Nephron progenitor cell (in vitro differentiated cells): ENCODE measurements at places on chromosomes 11 and 22.

DNA sequence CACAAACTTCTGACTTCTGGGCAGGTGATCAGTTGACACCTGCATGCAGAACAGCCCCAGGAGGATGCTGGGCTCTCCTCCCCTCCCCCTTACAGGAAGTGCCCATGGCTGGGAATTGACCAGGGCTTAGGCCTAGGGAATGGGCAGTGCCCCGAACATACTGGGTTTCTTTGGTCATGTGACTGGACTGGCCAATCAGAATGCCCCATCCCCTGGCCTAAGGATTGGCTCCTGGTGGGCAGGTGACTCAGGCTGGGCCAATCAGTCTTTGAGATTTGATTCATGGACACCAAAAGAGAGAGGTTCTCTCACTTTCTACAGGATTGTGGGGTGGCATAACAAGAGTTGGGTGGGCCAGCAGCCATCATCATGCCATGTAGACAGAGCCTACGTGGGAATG is 37.1 kb downstream of the MCM5 start:
- DNase-seq = no peak

DNA sequence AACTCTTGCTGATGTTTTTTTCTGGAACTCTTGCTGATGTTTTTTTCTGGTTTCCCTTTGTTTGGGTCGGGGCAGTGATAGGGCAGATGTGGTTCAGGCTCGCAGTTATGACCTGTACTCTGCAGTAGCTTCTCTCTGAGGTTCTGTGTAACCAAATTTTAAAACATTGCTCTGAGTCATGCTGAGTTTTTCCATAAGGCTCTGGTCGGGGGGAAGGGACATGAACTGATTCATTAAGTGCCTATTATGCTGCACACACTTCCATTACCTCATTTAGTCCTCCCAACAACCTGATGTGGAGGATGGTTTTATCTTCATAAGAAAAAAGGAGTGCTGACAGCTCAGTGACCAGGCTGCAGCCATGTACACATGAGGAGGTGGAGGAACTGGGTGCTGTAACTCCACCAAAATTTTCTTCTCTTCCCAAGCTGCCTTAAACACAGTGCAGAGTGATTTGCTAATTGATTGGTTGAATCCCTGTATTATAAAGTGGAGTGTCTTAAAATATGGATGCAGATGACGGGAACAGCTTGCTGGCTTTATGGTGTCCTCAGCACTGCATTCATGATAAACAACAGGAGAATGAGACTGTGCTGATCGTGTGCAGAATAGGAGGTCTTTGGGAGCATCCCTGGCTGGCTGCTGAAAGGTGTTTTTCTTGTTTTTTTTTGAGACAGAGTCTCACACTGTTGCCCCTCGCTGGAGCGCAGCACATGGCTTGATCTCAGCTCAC is 19.1 kb downstream of the TNRC6B start:
- no peak for DNase-seq

GRCh38 chr11:42709216-42709615 is 602.6 kb upstream of the API5 start:
- no peak for DNase-seq

DNA sequence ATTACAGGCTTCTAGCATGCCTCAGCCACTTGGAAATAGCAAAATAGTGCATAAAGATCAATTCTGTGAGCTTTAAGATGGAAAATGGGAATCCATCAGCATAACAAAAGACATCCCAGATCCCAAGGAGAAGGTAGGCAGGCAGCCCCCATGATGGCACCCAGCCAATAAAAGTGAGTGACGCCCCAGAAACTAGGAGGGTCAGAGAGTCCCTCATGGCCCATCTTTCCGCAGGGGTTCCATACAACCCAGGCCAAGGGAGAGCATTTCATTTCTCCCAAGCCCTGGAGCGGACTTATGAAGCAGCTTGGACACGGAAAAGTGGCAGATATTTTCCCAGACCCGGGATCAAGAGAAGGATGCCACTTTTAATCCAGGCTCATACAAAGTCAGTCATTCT is 93.3 kb downstream of the ZC3H12C start:
- no peak for DNase-seq

GRCh38 chr11:57547854-57548377 is 10.5 kb downstream of the SMTNL1 start:
- no peak for DNase-seq

- no peak for DNase-seq
These were observed 63.0 kb upstream of the TTLL12 start for GRCh38 chr22:43249789-43250471.

DNA sequence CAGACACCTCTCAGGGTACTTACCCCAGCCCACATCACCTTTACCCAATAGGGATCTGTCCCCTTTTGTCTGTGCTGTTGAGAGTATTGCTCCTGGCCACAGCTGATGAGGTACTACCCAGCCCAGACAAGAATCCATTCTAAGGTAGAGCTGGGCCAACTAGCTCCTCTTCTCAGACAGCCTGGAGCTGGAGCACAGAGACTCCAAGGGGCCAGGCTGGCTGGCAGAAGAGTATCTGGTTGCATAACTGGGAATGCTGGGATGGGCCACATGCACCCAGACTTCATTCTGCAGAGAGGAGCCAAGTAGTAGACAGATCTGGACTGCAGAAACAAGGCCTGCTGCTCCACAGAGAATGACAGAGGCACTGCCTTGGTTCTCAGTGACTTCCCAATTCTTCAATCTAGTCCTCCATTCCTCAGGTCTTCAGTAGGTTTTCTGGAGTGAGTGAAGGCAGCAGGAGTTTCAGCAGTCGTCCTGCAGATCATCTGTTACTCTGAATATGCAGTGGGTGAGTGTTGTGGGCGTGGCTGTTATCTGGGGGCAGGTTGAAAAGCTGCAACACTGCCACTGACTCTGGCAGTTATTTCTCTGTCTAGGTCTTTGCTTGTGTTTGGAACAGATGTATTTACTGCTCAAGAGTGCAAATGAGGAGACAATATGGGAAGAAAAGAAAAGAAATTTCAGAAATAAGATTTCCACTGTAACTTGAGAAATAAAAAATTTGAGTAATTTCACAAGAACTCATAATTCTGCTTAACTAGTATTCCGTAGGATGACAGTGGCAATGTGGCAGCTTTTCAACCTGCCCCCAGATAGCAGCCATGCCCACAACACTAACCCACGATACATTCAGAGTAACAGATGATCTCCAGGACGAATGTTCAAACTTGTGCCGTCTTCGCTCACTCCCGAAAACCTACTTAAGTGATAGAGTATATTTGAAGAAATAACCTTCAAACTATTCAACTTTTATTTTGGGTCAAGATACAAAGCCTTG is 34.9 kb downstream of the MAPK1 start:
- no peak for DNase-seq

DNA sequence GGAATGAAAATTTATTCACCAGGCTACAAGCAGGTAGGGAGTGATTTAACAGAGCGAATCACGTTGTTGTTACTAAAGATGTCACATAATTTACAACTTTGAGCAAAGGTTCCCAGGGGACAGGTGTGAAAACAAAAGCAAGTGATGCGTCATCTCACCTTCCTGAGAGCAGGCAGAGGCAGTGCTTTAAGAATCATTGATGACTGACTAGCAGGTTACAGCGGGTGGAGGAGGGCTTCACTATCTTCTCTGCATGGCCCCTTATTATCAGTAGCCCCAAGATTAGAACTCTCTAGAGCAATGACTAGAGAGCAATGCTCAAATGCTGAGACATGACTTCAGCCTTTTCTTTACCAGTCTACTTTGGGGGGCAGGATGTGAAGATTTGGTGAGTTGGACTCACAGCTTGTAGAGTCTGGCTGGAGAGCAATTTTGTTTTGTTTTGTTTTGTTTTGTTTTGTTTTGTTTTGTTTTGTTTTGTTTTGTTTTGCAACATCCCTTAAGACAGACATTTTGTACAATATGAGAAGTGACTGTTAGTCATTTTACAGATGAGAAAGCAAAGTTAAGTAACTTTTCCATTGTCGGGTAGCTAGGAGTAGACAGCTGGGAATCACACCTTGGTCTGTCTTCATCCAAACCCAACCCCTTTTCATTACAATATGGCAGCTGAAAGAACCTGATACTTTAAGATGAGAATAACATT is 84.8 kb downstream of the SLC1A2 start:
- no peak for DNase-seq

- peak; percentile 35 for DNase-seq
These were observed 6.6 kb downstream of the PAX6 start for GRCh38 chr11:31804312-31805036.

- DNase-seq = peak; percentile 41
These were observed 60.5 kb downstream of the OSBP2 start for GRCh38 chr22:30754971-30755758.

GRCh38 chr11:77144196-77144856 is 16.3 kb downstream of the MYO7A start:
- DNase-seq = no peak

DNA sequence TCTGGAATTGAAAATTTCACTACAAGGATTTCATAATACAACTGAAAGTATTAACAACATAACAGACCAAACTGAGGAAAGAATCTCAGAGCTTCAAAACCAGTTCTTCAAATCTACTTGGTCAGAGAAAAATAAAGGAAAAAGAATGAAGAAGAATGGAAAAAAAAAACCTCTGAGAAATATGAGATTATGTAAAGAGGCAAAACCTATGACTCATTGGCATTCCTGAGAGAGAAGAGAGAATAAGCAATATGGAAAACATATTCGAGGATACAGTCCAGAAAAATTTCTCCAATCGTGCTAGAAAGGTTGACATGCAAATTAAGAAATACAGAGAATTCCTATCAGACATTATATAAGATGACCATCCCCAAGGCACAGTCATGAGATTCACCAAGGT is 23.4 kb upstream of the GPR83 start:
- no peak for DNase-seq

DNA sequence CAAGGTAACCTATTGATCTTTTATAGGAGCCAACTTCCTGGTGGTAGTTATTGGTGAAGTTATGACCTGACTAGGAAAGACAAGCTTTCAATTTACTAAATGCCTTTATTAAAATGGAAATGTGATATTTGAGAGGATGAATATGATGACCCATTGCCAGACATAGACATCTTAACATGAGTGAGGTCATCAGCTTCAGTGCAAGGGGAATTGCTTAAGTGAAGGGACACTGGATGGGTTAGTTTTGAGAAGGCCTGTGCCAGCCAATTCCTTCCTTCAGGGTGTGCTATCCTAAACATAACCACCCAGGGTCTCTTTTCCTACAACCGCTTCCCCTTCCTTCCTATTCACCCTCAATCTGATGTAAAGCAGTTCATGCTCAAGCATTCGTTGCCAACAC is 21.5 kb downstream of the NAV2 start:
- DNase-seq = no peak

GRCh38 chr11:121281698-121282097 is 10.9 kb upstream of the SC5D start:
- no peak for DNase-seq

- no peak for DNase-seq
These were observed 69.7 kb upstream of the BMAL1 start for GRCh38 chr11:13207665-13208594.

DNA sequence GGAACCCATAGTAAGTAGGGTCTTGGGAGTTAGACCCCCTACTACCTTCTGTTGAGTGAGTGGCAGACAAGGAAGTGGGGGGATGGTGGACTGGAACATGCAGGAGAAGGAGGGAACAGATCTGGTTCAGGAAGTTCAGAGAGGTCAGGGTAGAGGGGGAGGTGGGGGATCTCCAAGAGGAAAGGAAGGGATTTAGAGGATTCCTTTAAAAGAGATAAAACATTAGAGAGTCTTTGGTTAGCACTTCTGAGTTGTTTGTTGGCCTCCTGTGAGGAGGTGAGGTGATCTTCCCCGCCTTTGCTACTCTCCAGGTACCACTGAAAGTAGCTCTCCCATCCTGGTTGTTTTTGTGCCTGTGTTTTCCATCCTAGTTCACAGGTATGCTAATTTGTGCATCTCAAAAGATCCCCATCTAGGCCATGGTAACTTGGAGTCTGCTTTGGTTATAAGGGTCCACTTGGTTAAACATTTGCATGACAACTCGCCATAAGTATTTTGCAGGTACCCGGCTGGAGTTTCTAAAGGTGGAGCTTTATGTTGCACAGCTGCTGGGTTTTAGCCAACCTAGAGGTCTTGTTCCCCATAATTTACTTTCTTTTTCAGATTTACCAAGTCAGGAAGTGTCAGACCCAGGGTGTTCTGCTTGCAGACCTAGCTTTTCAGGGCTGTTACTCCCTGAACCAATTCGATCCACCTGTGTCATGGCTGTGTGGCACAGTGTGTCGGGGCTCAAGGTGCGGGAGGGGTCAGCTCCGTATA is 79.3 kb upstream of the SORL1 start:
- DNase-seq = no peak

GRCh38 chr11:10975287-10975721 is 117.5 kb upstream of the ZBED5 start:
- no peak for DNase-seq

GRCh38 chr11:19562156-19562555 is 150.5 kb upstream of the NAV2 start:
- no peak for DNase-seq

DNA sequence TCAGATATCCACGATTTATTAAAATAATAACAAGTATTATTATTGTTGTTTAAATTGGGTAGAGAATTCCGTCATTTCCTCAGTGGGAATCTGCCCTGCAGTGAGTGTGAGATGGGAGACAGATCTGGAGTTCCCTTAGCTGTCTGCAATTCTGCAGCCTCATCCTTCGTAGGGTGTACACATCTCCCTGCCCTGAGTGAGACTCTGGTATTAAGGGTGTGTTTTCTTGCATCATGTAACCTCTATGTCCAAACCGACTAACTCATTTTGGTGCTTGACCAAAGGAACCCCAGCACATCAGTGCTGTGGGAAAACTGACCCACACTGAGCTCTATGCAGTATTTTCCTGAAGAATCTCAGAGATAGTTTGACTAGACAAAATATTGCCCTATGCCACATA is 157.6 kb downstream of the LDLRAD3 start:
- DNase-seq = no peak

- DNase-seq = no peak
These were observed 49.8 kb downstream of the FEZ1 start for GRCh38 chr11:125446279-125446678.

DNA sequence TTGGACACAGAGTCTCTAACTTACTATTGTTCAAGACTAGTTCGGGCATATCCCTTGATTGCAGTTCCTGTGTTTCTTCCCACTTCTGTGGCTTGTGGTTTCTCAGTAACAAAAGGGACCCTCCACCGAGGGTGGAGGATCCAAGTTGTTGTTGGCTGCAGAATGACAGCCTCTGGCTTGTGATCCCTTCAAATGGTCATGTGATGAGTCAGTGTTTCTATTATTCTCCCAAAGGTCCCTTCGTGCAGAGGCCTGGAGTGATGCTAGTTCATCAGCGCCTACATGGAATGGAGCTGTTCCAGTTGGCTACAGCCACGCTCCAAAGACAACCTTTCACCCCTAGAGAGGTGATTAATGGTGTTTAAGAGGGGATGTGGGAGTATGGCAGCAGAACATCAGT is 2.6 kb upstream of the VWCE start:
- DNase-seq = no peak

DNA sequence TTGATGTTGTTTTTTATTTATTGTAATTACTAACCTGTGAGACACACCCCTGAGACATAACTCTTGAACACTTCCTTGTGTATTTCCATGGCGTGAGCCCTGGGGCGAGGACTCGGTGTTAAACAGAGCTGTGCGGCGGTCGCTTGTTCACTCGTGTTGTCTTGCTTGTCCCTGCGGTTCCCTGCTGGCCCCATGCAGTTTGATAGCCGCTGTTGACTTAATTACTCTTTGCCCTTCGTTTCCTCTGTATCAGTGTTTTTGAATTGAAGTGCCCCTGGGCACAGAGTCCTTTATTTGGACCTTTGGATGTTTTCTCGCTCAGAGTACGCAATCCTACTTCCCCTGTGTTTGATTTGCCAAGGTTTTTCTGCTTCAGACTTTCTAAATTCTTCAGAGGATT is 52.7 kb downstream of the TBC1D22A start:
- no peak for DNase-seq

- DNase-seq = no peak
These were observed 33.1 kb downstream of the TNRC6B start for GRCh38 chr22:40210818-40211217.
